Fibroblast of lung (primary cell): ENCODE measurements at places on chromosomes 13 and 19.

DNA sequence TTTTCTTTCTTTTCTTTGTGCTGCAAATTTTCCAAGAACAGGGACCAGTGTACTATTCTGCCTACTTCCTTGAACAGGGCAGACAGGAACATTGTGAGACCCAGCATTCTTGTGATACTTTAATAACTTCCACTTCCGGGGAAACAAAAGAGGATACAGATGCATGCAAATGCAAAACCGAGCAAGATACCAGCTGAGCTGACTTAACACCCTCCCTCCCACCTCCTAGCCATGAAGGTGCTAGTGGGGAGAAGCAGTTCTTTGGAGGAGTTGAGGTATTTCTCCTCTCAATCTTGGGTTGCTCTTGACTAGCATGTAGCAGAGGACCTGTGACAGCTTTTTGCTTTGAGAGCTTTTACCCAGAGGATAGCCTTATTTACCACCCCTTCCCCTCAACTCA lies 111.2 kb downstream of the KLF5 start:
- DNase-seq: no peak

DNA sequence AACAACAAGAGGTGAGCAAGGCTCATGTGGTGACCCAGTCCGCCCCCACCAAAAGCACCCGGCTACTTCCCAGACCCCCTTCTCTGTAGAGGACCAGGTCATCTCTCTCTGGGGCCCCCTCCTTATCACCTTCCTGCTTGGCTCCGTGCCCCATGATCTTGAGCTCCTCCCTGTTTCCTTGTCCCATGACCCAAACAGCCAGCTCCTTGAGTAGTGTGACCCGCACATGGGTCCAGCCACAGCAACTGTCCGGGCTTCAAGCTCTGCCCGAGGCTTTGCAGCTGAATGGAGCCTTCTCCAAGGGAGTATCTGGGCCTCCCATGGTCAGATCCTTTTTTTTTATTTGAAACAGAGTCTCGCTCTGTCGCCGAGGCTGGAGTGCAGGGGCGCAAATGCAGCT lies 61.8 kb downstream of the MYO9B start:
- no peak for DNase-seq

- DNase-seq: peak; percentile 11
Measured at GRCh38 chr13:76790526-76790925, 95.7 kb downstream of the KCTD12 start.

GRCh38 chr19:57850553-57851017 lies 926 bp downstream of the ZNF587 start:
- peak; percentile 82 for DNase-seq

DNA sequence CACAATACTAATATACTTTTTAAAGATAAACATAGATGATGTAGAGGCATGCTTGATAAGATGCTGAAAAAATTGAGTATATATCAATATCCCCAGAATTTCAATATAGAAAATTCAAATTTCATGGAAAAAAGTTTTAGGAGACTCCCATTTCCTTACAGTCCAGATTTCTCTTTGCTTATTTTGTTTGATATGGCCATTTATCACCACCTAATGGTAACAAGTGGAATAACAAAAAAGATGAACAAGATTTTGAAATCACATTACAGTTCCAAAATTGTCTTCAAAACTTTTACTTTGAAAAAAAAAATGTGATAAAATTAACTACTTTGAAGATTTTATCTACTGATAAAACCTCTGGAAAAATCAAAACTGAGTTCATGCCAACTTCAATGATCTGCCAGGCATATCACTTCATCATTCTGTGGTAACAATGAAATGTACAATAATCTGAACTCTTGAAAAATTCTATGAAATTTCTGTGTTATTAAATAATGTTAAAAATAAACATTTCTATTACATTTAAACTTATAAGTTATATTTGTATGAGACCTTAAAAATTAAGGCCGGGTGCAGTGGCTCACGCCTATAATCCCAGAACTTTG lies 17.5 kb downstream of the MIPEP start:
- peak; percentile 40 for DNase-seq

DNA sequence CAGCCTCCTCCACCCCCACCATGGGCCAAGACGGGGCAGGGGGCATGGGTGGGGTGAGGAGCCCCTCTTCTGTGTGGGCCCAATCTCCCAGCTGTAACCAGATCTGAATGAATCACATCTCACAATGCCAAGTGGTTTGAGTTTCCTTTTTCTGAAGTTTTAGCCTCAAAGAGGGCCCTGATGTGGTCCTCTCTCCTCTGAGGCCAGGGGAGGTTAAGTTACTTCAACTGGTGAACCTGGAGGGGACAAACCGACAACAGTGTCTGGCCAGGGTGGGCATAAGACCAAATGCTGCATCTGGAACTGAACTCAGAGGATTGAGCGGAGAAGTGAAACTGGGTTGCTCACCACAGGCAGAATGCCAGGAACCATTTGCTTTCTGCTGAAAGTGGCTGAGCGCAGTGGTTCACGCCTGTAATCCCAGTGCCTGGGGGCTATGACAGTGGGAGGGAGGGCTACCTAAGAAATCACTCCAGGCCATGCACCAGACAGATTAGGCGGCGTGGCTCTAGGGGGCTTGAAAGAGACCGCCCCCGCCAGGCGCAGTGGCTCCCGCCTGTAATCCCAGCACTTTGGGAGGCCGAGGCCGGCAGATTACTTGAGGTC lies 15.4 kb upstream of the IRGC start:
- DNase-seq: peak; percentile 85

GRCh38 chr19:13339869-13340268 lies 166.4 kb downstream of the CACNA1A start:
- DNase-seq: no peak

DNA sequence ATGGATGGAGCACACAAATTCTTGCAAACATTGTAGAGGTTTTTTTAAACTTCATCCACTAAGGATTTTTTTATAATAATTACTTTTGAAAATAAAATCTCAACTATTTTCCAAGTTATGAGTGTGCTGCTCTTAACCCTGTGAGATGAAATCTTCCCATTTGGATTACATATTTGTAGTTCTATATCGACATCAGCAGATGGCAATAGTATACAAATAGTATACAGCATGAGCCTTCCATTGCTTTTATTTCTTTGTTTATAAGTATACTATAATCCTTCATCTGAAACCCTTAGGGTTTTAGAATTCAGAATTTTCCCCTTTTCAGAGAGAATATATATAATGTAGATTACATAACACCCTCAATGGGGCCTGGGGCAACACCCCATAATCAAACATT lies 70.5 kb downstream of the GJA3 start:
- DNase-seq: no peak

DNA sequence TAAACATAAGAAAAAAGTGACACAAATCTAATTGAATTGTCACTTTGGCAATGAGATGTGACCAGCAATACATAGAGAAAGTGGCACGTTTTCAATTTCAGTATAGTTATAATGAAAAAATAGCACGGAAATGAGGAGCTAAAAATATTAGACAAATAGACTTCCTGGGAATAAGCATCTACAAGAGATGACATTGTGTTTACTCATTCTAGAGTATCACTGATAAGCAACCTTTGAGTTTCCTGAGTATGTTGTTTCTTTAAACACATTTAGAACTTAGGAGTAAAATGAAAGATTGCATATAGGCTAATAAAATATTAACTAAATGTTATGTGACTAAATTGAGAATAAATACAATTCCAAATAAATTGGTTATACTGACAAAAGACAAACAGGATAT lies 207.1 kb upstream of the SLITRK6 start:
- DNase-seq: peak; percentile 0

DNA sequence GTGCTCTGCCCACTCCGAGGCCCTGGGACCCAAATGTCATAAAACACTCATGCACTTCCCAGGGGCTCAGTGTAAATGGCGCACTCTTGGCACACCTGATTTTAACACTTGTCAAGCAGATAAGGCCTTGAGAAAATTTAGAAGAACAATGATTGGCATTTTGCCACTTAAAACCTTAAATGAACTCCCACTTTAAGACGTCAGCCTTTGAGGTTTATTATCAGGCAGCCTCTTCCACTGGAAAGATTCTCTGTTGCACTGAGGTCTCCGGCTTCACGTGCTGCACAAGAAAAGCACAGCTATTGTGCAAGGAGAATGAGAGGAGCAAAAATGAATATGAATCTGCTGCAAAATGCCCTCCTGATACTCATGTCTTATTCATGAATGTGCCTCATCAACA lies 38.5 kb upstream of the ATP11A start:
- no peak for DNase-seq

DNA sequence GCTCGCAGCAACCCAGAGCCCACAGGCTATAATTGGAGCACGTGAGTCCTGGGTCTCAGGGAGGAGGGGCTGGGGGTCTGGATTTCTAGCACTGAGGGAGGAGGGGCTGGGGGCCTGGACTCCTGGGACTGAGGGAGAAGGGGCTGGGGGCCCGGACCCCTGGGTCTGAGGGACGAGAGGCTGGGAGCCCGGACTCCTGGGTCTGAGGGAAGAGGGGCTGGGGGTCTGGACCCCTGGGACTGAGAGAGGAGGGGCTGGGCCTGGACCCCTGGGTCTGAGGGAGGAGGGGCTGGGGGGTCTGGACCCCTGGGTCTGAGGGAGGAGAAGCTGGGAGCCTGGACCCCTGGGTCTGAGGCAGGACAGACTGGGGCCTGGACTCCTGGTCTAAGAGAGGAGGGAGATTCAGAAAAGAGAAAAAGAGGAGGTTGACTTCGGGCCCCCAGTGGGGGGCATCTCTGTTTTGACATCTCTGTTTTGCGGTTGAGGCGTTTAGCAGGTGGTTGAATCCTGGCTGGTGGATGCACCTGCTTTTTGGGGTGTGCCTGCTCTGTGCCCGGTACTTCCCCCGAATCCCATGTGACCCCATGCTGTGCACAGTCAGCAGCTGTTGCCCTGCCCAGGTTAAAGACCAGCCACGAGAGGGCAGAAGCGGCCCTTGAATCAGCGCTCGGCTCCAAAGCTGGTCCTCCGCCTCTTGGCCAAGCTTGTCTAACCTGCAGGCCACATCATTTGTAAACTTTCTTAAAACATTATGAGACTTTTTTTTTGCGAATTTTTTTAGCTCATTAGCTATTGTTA lies 10.5 kb downstream of the PVR start:
- DNase-seq: peak; percentile 55

DNA sequence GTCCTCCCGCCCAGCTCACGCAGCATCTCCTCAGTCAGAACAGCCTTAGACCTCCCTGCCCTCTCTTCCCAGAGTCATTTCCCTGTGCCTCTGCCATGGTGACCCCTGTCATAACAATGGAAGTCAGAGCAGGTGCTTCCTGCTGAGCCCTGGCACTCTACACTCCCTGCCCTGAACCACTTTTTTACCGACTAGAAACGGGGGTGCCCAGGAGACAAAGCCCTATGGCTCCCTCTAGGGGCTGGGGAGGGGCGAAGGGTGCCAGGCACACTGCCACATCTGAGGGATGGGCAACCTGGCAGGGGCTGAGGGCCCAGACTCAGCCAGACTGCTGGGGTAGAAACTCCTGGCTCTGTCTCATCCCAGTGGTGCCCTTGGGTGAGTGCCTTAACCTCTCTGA lies 16.4 kb downstream of the ZNF574 start:
- no peak for DNase-seq

GRCh38 chr13:75469047-75469446 lies 12.9 kb downstream of the TBC1D4 start:
- DNase-seq: no peak

DNA sequence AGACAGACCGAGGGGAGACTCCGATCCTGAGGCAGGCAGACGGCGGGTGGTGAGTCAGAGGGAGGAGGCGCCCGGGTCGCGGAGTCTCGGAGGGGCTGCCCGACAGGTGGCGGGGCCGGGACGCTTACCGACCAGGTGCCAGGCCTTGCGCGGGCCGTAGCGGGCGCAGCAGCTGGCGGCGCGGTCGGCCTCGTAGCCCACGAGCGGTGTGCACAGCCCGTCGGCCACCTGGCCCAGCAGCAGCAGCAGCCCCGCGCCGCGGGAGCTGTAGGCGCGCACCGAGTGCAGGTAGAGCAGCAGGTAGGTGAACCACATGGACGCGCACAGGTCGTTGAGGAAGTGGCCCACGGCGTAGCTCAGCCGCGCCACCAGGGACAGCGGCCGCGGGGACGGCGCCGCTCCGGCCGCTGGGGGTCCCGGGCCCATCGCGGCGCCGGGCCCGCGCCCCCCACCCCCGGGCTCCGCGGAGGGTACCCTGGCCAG lies 367 bp downstream of the MFSD12 start:
- no peak for DNase-seq

DNA sequence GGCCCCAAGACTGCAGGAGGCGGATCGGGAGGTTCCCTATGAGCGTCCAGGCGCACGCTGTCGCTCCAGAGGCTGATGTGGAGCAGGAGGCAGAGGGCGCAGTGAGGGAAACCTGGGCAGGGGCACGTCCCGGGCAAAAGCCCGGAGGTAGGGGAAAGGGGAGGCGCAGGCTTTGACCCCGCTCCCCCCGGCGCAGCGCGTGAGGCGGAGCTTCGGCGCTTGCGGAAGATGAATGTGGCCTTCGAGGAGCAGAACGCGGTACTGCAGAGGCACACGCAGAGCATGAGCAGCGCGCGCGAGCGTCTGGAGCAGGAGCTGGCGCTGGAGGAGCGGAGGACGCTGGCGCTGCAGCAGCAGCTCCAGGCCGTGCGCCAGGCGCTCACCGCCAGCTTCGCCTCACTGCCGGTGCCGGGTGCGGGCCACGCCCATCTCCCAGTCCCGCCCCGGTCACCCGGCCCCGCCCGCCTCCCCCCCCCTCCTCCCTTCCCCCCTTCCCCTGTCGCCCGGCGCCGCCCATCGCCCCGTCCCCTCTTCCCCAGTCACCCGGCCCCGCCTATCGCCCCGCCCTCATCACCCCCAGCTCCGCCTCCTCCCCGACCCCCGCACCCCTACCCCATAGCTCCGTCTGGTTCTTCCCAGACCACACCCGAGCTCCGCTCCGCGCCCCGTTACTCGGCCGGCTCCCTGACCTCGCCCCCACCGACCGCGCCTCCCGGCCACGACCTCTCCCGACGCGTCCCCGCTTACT lies 4.1 kb downstream of the HMG20B start:
- DNase-seq: peak; percentile 85

DNA sequence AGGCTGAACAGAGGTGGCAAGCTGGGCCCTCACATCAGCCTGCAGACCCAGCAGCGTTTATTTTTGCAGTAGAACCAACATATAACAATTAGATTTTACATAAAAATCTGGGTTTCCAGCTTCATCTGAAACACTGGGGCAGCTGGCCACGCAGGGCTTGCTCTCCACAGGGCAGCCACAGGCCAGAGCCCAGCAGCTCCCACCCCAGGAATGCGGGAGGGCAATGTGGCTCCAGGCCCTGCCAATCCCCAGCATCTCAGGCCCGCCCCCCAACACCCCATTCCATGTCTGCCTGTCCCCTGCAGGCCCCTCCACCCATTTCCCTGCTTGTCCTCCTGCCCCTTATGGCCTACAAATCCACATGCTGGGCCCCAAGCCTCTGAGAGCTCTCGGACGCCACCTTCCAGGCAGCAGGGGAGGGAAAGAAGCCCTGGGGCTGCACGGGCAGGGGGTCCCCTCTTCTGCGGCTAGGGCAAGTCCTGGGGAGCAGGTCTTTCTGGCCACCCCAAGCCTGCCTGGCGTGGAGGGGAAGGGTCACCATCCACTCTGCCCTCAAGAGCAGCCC lies 15.0 kb upstream of the VSTM2B start:
- DNase-seq: no peak

- no peak for DNase-seq
Measured at GRCh38 chr19:4738734-4739133, 15.1 kb upstream of the DPP9 start.
